Hematopoietic multipotent progenitor cell treated with erythropoietin and hydrocortisone succinate and interleukin-3 and kit ligand, for 17 days (in vitro differentiated cells): ENCODE measurements at places on chromosomes 12 and 14.

GRCh38 chr12:45726603-45727300 lies 2.8 kb upstream of the ARID2 start:
- peak; percentile 71 for DNase-seq

DNA sequence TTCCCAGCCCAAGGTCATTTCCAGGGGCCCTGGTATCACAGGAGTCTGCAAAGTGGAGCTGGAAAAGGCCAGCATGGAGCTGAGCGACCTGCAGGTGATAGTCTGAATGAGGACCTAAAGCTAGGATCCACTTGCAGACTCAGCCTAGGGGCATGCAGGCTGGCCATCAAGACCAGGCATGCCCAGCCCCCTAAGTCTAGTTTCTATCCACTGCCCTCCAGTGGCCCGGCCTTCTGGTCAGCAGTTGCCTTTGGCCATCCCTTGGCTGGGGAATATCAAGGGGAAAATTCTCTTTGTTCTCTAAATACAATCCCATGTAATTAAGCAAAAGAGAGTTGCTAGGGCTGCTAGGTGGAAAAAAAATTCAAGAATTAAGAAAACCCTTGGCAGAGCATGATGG lies 96.3 kb upstream of the LHX5 start:
- no peak for DNase-seq

DNA sequence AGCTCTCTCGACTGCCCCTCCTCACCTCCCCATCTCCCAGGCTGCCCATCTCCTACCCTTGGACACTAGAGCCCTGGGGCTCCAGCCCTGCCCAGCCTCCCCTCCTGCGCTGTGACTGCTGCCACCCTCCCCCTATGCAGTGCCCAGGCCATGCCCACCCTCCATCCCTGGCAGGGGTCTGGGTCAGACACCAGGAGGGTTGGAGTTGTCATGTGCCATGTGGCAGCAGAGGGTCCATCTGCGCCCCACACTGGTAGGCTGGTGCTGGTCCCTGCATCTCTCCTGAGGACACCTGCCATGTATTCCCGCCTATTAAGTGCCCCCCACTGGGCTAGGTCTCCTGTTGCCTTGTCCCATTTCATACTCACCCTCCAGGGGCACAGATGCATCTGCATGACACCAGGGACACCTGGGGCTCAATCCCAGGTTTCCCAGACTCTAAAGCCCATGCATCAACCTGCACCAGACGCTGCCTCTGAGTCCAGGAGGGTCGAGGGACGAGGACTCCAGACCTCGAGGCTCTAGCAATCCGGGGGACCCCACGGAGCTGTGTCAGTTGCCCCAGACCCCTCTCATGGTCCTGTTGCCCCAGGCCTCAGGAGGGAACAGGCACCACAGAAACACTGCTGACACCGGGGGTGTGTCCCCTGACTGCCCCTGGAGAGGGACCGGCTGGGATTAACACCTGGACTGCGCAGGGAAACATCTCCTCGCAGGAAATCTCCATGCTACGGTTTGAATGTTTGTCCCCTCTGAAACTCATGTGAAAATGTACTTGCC lies 23.4 kb upstream of the SFSWAP start:
- no peak for DNase-seq

GRCh38 chr14:32447371-32447770 lies 118.3 kb downstream of the AKAP6 start:
- no peak for DNase-seq

GRCh38 chr12:104294927-104295668 lies 8.4 kb upstream of the EID3 start:
- DNase-seq: no peak

GRCh38 chr14:91872011-91872501 lies 4.7 kb upstream of the TC2N start:
- no peak for DNase-seq

DNA sequence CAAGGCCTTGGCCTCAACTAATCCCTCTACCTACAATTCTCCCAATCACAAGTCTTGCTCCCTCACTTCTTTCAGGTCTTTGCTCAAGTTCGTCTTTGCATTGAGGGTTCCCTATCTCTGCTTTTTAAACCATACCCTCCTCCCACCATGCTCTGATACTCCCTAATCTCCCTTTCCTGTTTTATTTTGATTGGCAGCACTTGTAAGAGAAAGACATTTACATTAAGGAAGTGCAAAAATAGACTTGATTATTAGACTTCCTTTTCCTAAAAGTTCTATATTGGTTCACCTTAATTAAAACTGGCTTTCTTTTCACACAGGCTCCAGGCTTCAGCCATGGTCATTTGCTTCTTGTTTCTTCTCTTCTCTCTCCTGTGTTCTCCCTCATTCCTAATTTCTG lies 18.3 kb upstream of the WIF1 start:
- DNase-seq: no peak
